ENCODE measurements at places on chromosomes 2 and 18.

DNA sequence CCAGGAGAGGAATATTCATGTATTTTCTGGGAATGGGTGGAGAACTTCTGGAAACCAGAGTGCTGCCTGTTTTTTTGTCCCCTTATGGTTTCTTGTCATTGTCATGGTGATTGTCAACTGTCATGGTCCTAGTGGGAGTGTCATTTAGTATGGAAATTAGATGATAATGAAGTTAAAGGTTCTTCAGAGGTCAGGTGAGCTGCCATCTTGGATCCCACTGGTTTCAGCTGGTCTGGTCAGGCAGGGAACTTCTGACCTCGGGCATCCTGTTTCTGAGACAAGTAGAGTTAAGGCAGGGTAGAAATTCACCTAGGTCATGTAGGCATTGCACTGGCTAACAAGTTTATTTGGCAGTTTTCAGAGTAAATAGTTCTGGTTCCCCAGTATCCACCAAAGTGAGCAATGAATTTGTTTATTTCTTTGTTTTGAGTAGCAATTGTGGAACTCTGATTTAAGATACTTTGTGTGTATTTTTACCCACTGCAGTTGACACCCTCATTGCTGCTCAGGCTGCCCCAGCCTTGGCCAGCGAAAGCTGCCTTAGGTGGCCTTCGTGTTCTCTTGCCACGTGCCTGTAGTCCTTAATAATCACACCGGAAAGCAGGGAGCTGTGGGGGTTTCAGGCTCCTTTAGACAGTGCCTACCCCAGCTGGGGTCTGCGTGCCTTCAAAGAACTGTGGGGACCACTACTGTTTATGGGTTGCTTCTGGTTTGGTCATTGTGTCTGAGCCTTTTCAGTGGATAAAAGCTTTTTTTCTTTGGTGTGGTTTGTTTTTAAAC lies 48.7 kb downstream of the NCK2 start:
- DNase-seq, result no peak

- DNase-seq, result no peak
Measured at GRCh38 chr2:170917957-170918356, 11.1 kb upstream of the GORASP2 start.

DNA sequence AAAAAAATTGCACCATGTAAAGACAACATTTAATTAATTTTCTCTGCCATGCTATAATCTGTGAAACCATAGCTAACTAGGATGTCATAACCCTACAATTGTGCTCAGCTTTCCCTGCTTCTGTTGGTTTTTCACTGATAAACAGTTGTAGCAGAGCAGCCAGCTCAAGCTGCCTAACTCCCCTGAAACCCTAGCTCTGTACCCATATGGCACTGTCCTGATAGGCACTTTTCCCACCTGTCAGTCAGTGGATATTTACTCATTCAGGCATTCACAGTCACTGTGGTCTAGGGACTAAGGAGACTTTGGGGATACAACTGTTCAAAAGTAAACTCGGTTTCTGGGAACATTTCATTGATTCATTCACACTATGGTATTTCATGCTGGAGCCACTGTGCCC lies 407.0 kb downstream of the DSEL start:
- DNase-seq, result no peak

DNA sequence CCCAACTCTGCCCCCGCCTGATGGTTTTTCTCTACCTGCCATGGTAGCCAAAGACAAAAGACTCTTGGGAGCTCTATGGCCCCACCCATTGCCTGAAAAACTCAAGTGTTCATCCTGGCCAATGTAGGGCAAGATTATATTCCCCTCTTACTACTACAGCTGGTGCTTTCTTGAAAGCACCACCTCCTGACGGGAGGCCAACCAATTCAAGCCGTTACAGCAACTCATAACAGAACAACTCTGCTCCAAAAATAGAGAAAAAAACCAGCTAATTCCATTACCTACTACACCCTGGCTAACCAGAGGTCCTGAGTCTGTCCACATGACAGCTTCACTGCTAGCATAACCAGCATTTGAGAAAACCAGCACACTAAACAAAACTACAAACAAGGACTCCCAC lies 127.5 kb upstream of the GAREM1 start:
- no peak for DNase-seq

- DNase-seq, result no peak
Measured at GRCh38 chr2:174027956-174028355, 62.8 kb upstream of the SP3 start.

DNA sequence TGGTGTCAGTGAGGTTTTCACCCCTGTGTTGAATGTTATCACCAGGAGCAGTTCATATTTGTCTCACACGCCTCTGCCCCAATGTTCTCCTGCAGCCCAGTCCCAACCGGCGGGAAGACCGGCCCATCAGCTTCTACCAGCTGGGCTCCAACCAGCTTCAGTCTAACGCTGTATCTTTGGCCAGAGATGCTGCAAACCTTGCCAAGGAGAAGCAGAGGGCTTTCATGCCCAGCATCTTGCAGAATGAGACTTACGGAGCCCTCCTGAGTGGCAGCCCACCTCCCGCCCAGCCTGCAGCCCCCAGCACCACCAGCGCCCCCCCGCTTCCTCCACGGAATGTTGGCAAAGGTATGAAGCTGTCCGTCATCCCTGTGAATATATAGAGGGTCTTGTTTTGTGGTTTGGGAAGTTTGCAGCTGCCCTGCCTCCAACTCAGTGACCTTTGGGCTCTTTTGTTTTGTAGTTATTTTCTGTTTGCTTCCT lies 35.1 kb downstream of the ITGB1BP1 start:
- no peak for DNase-seq

- DNase-seq, result no peak
Measured at GRCh38 chr2:30997979-30998378, 140.3 kb downstream of the GALNT14 start.

GRCh38 chr18:63617049-63617914 lies 26.8 kb downstream of the SERPINB4 start:
- DNase-seq, result no peak

GRCh38 chr2:242053921-242054320 lies 184.4 kb downstream of the RTP5 start:
- no peak for DNase-seq

DNA sequence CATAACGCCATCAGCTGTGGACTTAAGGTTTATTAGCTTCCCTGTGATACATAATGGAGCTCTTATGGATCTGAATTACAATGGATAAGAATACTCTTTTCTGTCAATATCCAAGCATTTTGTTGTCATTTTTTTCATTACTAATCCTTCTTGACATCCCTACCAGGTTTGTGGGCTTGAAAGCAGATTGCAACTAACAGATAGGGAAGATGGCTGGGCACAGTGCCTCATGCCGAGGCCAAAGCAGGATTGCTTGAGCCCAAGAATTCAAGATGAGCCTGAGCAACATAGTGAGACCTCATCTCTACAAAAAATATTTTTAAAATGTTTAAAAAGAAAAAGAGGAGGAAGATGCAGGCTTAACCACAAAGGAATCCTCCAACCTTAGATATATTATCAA lies 42.4 kb downstream of the ASXL2 start:
- DNase-seq, result no peak

GRCh38 chr2:31950946-31951562 lies 59.8 kb downstream of the MEMO1 start:
- no peak for DNase-seq

DNA sequence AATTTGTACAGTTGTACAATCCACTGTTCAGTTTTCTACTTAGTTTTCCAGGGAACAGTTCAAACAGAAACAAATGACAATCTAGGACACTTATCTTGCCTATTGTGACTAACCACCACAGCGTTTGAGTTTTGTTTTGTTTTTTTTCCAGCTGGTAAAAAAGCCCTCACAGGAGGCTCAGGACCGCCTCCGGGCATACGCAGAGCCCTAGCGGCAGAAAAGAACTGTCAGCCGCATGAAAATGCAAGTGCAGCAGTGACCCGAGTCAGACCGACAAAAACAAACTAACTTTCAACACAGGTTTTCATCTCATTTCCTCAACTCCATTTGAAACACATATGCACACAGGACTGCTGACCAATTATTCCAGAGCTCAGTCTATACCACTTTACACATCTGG lies 68.6 kb downstream of the STEAP3 start:
- no peak for DNase-seq

DNA sequence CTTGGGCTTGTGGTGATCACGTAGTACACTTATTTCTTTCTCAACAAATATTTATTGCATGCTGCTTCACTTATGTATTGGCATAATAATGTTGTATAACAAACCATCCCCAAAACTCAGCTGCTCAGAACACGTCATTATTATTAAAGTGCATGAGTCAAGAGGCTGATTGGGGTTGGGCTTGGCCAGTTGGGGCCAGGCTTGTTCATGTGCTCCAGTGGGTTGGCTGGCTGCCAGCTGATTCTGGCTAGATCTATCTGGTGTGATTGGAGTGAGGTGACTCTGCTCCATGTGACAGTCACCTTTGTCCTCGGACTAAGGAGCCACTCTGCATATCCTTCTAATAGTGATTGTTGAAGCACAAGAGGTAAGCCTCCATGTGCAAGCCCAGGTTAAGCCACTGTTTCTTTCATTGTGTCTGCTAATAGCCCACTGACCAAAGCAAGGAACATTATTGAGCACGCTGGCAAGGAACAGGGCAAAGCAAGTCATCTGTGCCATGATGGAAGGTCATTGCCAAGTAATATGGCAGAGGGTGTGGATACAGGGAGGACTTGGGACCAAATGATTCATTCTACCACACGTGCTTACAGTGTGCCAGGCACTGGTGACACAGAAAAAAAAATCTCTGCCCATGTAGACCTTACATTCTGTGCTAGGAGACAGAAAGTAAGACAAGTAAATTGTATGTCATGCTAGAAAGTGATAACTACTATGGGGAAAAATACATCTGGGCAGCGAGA lies 63.3 kb upstream of the TMEM182 start:
- no peak for DNase-seq

DNA sequence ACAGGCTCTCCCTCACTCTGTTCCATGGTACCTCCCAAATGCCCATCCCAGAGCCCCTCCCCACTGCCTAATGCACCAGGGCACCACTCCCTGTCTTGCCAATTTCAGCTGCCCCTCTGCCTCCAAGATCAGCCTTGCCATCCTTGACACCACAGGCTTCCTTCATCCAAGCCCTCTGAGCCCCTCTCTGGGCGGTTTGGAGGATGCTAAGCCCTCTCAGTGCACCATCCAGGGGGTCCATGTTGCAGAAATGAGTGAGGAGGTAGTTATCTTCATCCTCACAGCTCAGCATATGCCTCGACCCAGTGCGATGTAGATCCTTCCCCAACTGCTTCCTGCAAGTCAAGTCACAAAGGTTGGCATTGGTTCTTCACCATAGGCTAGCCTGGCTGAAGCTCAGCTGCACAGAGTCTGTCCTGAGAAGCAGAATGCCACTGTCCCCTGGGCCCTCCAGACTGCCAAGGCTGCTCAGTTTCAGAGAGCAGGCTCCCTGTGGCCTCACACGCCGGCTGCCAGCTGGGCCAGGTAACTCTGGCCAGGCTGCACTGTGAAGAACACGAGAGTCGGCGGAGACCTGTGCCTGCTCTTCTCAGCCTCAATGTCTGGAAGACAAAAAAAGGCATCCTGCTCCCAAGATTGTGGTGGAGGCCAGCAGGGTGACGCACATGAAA lies 9.9 kb upstream of the MAP3K2 start:
- DNase-seq, result no peak

- no peak for DNase-seq
Measured at GRCh38 chr2:196980473-196980872, 54.0 kb upstream of the PGAP1 start.

- DNase-seq, result no peak
Measured at GRCh38 chr2:106127282-106127771, 66.8 kb downstream of the UXS1 start.

GRCh38 chr2:226308986-226309385 lies 490.6 kb downstream of the IRS1 start:
- no peak for DNase-seq

DNA sequence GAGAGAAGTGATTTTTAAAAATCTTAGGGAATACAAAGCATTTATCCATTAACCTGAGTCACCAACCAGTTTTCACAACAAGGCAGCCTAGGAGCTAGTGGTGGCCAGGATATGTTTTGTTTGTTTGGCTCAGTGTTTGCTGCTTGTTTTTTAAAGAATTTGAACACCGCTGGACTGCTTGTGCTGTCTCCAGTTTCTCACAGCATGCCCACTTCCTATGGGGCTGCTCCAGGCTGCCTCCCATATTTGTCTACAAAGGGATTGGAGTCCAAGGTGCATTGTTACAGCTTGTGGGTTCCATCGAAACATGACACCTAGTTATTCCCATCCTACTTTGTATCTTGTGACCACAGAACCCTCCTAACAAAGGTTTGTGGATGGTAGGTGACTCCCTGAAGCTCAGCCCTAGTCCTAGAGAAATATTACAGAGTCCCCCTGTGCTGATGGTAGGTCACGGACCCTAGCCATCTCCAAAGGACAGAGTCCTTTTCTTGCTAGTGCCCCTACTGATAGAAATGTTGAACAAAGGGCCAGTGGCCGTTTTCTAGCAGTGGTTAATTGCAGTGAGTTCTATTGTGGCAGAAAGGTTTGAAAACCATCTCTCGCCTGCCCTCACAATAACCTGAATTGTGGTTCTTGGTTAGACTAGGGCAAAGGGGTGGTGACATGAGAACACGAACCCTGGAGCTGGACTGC lies 23.2 kb downstream of the GPR39 start:
- no peak for DNase-seq

DNA sequence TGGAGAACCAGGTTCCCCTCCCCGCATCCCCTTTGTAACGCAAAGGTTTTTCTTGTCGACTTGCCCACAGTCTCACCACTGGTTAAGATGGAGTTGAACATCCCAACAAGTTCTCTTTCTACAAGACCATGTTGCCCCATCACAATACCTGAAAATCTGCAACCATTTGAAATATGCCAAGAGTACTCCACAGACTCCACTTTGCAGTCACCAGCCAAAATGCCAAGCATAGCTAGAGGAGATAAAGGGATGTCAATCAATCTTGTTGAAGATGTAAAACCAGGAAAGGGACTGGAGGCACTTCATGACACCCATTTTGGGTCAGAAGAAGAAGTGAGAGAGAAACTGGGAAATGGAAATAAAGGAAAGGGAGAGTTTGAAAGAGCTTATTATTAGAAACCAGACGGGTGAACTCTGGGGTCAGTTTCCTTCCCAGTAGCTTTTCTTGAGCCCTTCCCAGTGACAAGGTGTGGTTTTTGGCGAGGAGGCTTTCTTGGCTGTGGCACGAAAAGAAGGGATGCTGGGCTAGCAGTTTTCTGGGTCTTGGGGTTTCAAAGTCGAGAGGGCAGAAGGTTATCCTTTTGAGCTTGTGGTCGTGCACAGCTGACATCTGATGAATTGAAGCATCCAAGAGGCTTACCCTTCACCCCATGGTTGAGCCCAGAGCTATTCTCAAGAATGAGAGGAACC lies 79.3 kb downstream of the ACAA2 start:
- DNase-seq, result no peak

GRCh38 chr2:15691586-15692310 lies 100.1 kb downstream of the DDX1 start:
- no peak for DNase-seq

DNA sequence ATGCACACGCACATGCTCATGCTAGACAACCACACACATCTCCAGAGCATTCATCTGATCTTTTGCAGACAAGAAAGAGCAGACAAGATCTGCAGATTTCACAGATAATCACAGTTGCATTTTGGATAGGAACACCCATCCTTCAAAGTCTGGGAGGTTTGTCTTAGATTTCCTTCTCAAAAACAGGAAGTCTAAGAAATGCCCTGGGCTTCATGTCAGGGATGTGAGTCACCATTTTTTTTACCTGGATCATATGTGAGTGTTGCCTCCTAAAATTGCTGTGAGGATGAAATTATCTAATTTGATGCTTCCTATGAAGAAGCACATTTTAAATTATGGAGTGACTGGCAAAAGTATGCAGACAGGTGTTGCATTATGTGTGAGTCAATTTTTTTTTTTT lies 46.1 kb downstream of the SRD5A2 start:
- DNase-seq, result no peak
